ENCODE measurements at places on chromosomes 7 and 10. TPM values are rescaled to one million over a fixed set of nuclear protein-coding genes. Genes with fewer than 3 reads are reported as not detected.
A peak's percentile ranks its signal among the peaks of the same experiment; 100 is the strongest.

DNA sequence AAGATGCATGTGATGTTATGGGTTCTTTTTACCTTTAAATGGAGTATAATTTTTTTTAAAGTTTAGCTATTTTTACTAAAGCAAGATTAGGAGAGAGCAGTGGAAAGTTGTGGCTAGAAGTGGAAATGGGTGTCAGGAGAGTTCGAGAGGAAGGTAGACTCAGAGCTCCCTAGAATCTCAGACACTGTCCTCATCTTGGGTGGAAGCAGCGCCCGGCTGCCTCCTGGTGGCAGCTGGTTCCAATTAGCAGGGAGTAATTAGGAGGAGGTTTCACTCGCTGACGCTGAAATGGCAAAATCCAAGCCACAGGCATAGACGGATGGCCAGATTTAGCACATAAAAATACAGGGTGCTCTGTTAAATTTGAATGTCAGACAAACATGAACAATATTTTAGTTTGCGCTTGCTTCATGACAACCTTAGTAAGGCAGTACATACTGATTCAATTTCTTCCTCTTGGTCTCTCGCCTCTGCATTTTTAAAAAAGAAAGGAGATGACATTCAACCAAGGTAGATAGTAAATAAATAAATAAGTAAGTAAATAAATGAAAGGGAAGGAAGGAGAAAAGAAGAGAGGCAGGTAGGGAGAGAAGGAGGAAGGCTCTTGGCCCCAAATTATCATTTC is 58.5 kb downstream of the LGI1 start:
- DNase-seq = peak; percentile 85
- H3K27ac ChIP-seq = no peak overlapping the region
- H3K36me3 ChIP-seq = no peaks in the 10 kb centered on the region

DNA sequence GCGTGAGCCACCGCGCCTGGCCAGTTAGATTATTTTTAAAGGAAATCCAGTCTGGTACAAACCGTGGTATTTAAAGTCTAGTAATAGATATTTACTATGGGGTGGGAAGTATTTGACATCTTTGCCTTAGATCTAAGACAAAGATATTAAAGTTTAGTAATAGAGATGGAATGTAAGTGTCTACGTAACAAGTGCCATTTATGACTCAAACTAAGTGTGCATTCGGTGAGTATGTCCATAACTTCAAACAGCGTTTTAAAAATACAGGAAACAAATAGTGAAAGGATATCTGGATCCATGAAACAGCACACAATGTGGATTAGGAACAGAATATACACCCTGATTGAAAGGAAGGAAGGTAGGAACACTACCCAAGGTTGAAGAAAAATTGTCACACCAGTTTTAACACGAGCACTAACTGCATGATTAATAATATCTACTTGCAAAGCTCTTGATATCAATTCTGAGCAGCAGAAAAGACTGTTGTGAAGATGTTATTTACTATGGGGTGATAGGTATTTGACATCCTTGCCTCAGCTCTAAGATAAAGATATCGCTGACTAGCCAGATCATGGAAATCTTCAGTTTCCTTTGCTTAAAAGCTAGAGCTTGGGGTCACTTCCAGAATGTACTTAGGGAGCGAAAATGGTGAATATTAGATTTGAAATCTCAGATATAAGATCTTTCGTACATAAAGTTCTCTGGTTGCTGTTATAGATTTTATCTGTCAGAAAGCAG is 48.7 kb downstream of the EPC1 start:
- H3K27me3 ChIP-seq = no peaks in the 10 kb centered on the region
- no peak overlapping the region for H3K27ac ChIP-seq
- peaks cover 10% of the 10 kb centered on the region for H3K36me3 ChIP-seq
- no peak overlapping the region for H3K4me3 ChIP-seq
- DNase-seq = no peak

GRCh38 chr10:77027576-77027975 is 610.0 kb downstream of the KCNMA1 start:
- no peak overlapping the region for H3K4me3 ChIP-seq
- no peak for DNase-seq
- no peaks in the 10 kb centered on the region for H3K4me1 ChIP-seq
- H3K27me3 ChIP-seq = no peaks in the 10 kb centered on the region

DNA sequence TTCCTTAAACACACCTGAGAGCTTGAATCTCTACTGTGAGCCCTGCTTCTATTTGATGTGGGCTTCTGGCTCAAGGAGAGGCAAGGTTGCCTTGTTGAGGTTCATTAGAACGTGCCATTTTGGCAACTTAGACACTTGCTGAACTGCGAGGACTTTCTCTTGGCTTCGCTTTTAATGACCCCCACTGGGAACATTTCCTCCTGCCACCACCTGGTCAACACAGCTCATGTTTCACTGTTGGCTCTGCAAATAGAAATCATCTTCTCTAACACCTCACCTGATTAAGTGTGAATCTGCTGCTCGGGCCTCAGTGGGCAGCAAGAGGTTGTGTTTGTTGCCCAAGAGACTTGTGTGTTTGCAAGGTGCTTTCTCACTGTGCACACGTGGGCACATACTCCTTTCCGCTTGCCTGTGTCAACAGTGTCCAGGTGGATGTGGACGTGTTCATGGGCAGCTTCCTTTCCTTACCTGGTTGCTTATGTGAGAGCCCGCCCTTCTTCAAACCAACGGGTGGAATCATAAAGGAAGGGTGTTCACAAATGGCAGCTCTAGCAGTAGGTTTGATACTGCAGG is 147.0 kb downstream of the NRP1 start:
- H3K4me3 ChIP-seq = no peak overlapping the region
- no peak for DNase-seq
- no peaks in the 10 kb centered on the region for H3K27me3 ChIP-seq
- H3K4me1 ChIP-seq = peaks cover 22% of the 10 kb centered on the region
- H3K27ac ChIP-seq = no peak overlapping the region
- no peaks in the 10 kb centered on the region for H3K36me3 ChIP-seq

CALD1 gene
- 90.2 TPM for total RNA-seq

GRCh38 chr7:54728411-54728810 is 30.6 kb downstream of the SEC61G start:
- H3K4me3 ChIP-seq = no peak overlapping the region
- H3K27me3 ChIP-seq = no peaks in the 10 kb centered on the region
- H3K36me3 ChIP-seq = no peaks in the 10 kb centered on the region
- DNase-seq = no peak
